Mammary epithelial cell (primary cell): ENCODE measurements at places on chromosomes 6 and 20. TPM values are rescaled to one million over a fixed set of nuclear protein-coding genes. Genes with fewer than 3 reads are reported as not detected.

NECAB3 gene
- 14.7 TPM for total RNA-seq

MACROD2 gene
- 3.2 TPM for total RNA-seq

DBNDD2 gene
- total RNA-seq: 13.8 and 13.9 TPM in 2 replicates

SEMG1 gene
- total RNA-seq: not detected
